ENCODE measurements at places on chromosomes 5 and 9.

- H3K4me1 ChIP-seq: no peaks in the 10 kb centered on the region
- H3K4me3 ChIP-seq: no peak overlapping the region
- no peak for DNase-seq
- H3K27me3 ChIP-seq: peaks cover 4% of the 10 kb centered on the region
- H3K36me3 ChIP-seq: no peaks in the 10 kb centered on the region
Observed at GRCh38 chr5:102218159-102218558, 77.9 kb downstream of the SLCO4C1 start.

DNA sequence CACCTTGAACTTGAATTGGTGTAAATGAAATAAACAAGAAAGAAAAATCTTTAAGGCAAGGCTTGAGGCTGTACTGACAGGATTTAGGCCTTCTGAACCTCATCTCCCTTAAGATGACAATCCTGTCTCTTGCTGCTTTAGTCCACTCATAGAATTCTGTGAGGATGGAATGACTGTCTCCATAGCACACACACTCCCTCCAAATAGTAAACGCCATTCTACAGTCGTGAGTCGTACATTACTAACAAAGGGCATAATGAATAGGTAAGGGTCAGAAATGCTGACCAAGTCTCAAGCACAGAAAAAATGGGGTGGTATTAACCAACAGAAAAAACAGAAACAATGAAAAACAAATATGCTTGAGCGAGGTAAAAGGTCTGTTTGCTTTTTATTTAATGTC, 71.8 kb upstream of the SIMC1 start:
- no peaks in the 10 kb centered on the region for H3K4me1 ChIP-seq
- no peaks in the 10 kb centered on the region for H3K36me3 ChIP-seq
- H3K27ac ChIP-seq: no peak overlapping the region
- no peak overlapping the region for H3K4me3 ChIP-seq
- DNase-seq: no peak

DNA sequence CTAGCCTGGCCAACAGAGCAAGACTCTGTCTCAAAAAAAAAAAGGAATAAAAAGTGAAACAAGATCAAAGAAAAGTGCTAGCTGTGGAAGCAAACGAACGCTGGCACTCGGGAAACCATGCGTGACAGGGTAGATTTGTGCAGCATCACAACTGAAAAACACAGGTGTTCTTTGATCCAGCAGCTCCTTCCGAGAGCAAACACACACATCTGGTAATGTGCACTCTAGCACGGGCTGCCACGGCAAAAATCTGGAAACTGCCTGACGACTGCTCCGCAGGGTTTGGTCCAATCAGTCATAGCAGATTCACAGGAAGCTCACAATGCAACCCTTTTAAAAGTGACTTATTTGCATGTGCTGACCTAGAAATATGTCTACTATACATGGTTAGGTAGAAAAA, 80.0 kb downstream of the SYK start:
- H3K27ac ChIP-seq: peak overlapping the region; percentile 92
- peaks cover 83% of the 10 kb centered on the region for H3K36me3 ChIP-seq
- no peak overlapping the region for H3K4me3 ChIP-seq
- no peaks in the 10 kb centered on the region for H3K27me3 ChIP-seq

GRCh38 chr5:106142116-106142515, 1528.6 kb downstream of the EFNA5 start:
- no peak for DNase-seq
- H3K27ac ChIP-seq: no peak overlapping the region
- H3K4me3 ChIP-seq: no peak overlapping the region
- H3K4me1 ChIP-seq: no peaks in the 10 kb centered on the region
- H3K36me3 ChIP-seq: no peaks in the 10 kb centered on the region

All from activated B cell treated with CpG ODN at 0.5 μM for 24 hours (primary cell).